ENCODE measurements at places on chromosomes 12 and 14.

DNA sequence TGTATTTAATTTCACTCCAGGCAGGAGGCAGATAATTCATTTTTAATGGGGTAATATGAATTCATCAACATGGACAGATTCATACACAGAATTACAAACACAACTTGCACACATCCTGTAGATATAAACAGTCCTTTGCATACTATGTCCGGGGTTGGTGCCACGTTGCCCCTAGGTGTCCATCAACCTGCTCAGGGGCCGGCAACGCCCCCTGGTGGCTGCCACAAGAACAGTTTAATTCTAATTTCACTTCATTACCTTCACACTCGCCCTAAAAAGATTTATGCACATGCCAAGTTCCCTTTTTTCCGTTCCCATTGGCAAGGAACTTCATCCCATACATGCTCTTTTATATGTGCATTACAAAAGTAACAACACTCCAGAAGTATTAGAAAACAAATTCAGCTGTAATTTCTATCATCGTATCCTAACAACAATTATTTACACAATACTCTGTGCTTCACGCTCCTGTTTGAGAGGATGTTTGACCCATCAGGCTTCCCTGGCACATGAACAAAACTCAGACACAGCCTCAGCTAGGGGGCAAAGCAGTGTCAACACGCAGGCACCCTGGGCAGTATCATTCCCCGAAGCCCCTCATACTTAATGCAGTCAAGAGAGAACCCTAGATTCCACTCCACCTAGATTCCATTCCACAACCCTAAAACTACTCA is 15.5 kb downstream of the MANSC1 start:
- peak; percentile 44 for DNase-seq

- DNase-seq: no peak
Measured at GRCh38 chr12:108313241-108313605, 25.9 kb downstream of the CMKLR1 start.

GRCh38 chr12:94074216-94074979 is 74.0 kb upstream of the PLXNC1 start:
- DNase-seq: no peak

DNA sequence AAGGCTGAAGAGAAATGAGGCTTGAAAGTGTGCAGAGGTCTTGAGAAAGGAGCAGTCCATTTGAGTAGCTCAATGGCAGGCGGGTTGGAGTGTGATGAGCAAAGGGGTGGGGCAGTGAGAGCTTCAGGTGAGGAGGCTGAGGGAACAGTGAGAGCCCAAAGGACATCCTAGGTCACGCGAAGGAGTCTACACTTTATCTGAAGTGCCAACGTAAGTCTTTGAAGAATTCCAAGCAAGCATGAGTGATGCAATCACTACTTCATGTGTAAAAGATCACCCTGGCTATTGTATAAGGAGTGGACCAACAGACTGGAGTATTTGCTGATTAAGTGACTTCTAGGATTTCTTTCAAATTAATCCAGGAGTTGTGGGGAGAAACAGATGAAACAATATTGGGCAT is 159.9 kb upstream of the HIF1A start:
- DNase-seq: no peak

GRCh38 chr12:22064968-22065367 is 18.9 kb downstream of the CMAS start:
- no peak for DNase-seq

DNA sequence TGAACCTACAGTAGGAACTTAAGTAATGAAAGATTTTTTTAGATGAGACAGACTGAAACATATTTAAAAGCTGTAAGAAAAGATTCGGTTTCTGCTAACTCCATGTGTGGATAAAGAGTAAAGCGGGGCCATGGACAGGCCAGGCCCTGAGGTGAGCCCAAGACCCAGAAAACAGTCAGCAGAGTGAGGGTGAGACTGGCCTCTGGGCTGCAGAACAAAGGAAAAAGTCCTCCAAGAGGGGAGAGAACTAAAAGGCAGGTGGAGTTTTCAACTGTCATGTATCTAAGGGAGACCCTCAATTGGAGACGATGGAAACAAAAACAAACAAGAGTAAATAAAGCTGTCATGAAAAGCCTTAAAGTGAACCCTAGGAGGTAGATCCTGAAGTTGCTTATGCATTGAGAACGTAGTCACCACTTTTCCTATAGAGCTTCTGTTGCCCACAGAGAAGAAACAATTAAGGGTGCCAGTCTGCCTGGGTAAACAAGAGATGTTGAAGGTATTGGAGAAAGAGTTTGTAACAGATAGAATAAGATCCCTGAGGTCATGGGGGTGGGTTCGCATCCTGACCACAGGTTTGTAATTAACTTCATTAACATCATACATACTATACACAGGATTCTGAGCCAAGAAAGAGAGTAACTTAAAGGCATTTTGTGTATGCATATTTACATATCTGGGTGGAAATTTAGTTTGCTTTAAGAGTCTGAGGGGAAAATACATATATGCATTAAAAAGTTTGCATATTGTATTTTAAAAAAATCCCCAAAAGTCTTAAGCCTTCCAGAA is 268.7 kb upstream of the PDE3A start:
- DNase-seq: no peak

GRCh38 chr14:90451443-90451842 is 54.6 kb downstream of the CALM1 start:
- DNase-seq: no peak

GRCh38 chr14:66240105-66240504 is 246.1 kb upstream of the CCDC196 start:
- no peak for DNase-seq

DNA sequence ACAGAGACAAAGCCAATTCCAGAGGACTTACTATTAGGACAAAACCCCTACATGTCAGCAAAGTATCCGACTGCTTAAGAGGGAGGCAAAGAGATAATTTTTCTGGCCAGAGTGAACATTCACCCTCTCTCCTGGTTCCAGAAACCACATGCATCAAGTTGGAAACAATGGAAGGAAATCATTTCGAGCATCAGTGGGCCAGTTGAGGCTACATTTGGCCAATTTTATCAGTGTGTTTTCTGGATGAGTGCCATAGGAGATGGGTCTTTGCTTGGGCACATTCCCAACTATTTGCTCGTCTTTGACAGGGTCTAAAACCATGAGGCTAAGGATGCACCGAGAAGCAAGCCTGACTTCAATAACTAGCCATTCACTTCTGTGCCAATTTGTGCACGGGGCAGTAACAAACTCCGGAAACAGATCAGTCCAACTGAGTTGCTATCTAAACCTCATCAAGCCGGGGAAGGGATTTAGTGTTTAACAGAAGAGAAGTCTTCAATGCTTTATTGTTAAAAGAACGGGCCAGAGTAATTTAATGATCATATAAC is 17.4 kb downstream of the EGLN3 start:
- DNase-seq: no peak

DNA sequence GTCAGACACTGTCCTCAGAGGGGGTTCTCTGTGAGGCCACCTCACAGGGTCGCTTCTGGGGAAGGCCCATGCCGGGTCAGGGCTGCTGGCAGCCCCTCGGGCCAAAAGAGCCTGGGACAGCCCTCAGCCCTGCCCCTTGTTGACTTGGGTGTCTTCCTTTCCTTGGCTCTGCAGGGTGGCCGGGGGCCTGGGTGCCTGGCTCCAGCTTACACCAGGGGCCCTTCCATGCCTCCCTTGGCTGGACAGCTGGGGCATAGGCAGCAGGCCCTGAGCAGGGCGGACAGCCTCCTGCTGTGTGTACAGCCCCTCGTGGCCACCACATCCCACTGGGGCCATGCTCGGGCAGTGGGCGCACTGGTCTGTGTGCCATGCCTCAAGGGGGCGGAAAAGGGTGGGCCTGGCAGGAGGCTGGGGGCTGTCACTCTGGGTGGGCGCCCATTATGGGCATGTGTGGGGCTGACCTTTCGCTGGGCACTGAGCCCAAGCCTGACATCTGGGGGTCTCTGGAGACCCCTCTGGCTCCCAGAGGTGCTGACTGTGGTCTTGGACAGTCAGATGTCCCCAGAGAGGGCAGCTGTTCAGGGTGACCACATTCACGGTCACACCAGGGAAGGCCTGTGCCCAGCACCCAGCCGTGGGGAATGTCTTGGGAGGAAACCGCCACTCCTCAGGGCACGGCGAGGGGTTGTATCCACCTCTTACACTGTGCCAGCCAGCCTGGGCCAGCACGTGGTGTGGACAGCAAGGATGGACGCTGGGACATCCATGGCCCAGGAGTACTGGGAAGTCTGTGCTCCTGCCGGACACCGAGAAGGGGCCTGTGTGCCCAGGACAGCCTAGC is 313.3 kb downstream of the TMEM121 start:
- no peak for DNase-seq

GRCh38 chr14:56208520-56208919 is 90.3 kb downstream of the PELI2 start:
- no peak for DNase-seq

DNA sequence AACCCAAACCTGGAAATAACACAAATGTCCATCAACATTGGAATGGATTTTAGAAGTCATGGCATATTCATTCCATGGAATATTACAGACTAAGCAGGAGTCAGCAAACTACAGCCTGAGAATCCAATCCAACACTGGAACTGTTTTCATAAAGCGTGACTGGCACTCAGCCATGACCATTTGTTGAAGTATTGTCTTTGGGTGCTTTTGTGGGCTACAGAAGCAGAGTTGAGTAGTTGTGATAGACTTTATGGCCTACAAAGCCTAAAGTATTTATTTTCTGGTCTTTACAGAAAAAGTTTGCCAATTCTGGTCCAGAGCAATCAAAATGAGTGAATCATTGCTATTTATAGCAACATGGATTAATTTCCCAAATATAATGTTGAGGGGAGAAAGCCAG is 34.5 kb upstream of the FRS2 start:
- no peak for DNase-seq

DNA sequence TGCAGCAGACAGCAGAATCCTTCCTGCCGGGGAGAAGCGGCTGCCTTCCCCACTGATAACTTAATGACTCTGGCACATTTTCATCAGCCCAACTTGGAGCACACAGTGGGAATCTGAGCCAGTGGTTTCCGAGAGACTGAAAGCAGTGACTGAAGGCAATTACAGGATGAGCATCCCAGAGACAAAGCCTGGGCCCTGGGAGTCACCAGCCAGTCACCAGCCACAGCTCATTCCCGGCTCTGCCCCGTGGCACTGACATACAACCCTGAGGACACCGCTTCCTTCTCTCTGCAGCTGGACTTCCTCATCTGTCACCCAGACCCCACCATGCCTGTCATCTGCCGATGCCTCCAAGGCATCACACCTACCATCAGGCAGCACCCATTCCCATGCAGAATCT is 192.3 kb downstream of the DPF3 start:
- DNase-seq: no peak

Measured in GM12892 (cell line).